ENCODE measurements at places on chromosomes 16 and 17.

DNA sequence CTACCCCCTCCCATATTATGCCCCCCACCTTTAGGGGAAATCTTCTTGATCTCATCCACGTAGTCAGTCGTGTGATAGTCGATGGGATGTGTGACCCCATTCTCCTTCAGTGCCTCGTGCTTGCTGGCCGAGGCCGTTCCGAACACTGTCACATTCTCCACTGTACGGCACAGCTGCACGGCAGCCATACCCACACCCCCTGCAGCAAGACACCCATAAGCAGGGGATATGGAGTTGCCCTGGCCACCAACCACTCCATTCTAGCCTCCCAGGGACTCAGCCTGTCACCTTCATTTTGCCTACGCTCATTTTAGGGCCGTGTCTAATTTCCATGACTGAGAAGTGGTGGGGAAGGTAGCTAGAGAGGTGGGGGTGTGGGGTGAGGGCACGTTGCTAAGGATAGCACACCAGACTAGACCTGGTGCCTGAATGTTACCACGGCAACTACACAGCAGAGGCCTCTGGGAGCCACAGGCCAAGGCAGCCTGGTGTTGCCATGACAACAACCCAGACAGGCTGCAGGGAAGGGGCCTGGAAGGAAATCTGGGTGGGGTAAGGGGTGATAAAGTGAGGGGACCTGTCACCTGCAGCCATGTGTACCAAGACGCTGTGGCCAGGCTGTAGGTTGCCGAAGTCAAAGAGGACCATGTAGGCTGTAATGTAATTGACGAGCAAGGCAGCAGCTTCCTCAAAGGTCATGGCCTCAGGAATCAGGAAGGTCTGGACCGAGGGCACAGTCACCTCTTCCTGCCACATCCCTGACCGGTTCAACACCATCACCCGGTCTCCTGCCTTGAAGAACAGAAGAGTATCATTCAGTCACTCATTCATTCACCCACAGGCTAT, 4.0 kb downstream of the VAT1 start:
- DNase-seq = no peak

DNA sequence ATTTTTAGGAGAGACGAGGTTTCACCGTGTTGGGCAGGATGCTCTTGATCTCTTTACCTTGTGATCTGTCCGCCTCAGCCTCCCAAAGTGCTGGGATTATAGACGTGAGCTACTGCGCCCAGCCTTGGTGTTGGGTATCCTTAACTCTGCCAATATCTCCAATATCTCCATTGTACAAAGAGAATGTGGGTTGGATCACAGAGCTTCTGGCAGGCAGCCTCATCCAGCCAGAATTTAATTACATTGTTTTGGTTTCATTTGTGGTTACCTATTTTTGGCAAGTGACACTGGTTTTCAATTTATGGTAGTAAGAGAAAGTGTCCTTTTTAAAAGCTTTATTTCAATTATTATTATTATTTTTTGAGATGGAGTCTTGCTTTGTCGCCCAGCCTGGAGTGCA, 14.0 kb upstream of the RFWD3 start:
- no peak for DNase-seq

GRCh38 chr17:41966463-41967140, at the start of gene CNP:
Gene CNP (plus strand): TSS chr17:41966795. CDS start chr17:41966885, 90 bp downstream.
- DNase-seq = peak; percentile 87

DNA sequence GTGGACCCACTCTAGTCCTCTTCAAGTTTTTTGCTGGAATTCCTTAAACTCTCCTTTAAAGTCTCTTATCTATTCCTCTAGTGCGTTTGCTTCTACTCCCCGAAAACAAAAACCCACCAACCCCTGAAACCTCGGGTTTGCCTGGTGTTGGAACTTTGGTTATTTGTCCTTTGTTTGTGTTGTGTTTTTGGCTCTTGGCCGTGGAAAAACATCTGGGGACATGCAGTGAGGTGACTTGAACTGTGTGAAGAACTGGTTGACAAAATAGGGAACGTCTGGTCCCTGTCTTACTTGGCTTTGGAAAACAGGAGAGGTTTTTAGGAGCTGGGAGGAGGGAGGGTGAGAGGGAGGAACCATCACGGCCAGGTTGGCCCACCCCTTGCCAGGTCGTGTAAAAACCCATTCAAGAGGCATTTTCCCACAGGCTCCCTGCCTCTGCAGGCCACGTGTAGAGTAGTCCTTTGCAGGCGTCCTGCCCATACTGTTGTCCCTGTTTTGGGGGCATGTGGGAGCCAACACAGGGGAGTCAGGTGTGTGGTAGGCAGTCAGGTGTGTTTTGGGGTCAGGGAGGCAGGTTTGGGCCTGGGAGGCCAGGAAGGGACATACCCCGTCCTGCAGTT, 169.3 kb downstream of the RAB11FIP4 start:
- DNase-seq = no peak

GRCh38 chr17:7113273-7114071, 1.1 kb downstream of the ASGR2 start:
- DNase-seq = no peak

DNA sequence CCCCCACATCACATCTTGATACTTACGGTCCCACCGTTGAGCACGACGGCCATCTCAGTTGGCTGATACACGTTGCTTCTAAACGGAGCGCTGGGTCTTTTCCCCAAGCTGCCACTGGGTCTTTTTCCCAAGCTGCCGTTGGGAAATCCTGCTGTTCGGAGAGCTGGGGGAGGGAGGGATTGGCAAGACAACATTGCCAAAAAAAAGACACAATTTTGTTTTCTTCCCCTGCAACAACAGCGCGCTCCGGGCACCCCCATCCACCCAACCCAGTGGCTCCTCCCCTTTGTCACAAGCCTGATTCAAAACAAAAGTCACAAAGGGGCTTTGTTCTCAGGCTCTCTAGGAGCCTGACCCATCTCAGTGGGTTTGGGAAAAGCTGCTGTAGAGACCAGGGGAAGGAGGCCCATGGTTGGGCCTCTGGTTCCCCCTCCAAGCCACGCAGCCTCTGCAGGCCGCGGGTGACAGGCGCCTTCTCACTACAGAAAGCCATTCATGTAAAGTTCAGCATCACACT, 22.8 kb downstream of the GPRC5B start:
- no peak for DNase-seq

DNA sequence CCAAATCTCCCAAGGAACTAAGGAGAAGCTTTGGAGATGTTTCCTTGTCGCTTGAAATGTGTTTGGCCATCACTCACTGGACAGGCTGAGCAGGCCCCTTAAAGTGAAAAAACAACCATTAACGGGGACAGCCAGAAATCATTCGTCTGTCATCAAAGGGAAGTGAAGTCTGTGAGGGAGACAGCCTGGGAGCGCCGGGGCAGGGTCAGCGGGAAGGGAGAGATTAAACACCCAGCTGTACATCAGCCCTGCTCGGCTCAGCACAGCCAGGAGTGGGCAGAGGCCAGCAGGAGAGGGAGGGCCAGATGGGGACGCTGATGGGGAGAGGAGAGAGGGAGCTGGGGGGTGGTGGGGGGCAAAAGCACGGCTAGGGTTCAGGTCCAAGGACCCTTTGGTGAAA, 105.1 kb downstream of the SDK2 start:
- no peak for DNase-seq

- no peak for DNase-seq
Measured at GRCh38 chr16:57134982-57135381, 42.6 kb downstream of the CPNE2 start.

DNA sequence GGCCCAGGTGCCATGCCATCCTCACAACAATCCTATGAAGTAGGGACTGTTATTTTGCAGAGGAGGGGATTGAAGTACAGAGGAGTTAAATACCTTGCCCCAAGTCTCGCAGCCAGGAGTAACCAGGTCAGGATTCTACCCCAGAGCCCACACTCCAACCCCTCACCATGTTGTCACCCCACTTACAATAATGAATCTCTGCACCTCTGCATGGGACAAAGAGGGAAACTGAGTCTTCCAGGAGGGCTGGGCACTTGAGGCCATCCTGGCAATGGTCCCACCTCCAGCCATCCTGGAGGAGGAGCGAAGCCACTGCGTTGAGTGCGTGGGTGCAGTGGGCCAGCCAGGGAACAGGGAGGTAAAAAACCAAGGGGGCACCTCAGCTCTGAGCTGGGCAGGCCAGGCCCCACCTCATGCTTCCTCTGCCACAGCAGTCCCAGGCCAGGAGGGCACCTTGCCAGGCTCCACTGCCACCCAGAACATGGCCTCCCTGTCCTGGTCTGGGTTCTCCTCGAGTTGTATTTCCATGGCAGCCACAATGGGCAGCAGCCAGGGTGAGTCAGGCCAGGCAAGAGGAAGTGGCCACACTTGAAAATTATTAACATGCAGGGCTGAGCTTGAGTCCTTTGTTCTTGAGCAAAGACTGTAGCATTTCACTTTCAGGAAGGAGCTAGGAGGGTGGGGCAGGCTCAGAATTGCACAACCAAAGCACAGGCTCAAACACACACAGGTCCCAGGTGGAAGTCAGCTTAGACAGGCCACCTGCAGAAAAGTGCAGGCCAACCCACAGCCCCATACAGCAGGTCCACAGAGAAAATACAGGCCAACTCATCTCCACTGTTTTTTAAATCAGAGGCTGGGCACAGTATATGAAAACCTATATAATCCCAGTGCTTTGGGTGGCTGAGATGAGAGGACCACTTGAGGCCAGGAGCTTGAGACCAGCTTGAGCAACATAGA, 52.1 kb downstream of the CUEDC1 start:
- DNase-seq = no peak

GRCh38 chr17:42193216-42193968, 902 bp downstream of the GHDC start:
- DNase-seq = no peak

DNA sequence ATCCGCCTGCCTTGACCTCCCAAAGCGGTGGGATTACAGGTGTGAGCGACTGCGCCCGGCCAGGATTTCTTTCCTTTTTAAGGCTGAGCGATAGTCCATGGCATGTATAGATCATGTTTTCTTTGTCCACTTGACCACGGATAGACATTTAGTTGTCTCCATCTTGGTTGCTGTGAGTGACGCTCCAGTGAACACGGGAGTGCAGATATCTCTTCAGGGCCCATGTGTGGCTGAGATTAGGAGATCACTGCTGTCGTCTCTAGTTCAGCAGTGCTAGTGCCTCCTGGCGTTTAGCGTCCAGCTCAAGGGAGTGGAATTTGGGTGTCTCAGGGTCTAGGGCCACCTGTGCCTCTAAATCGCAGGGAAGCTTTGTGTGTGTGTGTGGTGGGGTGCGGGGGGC, 41.5 kb downstream of the ABCC1 start:
- no peak for DNase-seq

GRCh38 chr16:23784811-23785447, 30.1 kb downstream of the CHP2 start:
- DNase-seq = no peak

DNA sequence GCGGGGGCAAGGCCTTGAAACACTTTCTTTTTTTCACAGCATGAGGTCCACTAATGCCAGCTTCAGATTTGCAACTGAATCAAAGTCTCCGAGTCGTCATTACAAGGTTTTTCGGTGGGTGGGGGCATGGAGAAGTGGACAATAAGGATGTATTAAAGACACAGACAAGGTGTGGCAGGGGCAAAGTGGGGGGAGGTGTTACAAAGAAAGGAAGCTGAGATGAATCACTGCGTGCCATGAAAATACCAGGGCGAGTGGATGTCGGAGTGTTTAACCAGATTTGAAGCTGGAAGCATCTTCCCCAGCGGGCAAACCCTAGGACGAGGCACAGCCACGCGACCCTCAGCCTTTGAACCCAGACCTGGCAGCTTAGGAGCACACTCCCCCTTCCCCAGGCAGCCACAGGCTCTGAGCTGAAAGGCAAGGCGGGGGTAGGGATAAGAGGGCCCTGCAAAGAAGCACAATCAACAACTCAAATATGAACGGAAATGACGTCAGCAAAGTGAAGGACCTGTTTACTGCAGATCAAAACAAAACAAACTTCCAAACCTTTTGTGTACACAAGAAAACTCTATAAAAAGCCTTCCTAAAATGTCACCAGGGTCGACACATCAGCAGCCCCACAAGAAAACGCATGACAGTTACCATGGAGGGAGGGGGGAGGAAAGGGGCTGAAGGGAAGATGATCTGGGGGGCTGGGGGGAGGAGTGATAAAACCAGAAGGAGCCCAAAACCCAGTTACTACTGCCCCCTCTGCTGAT, 5.6 kb upstream of the ZFHX3 start:
- no peak for DNase-seq

DNA sequence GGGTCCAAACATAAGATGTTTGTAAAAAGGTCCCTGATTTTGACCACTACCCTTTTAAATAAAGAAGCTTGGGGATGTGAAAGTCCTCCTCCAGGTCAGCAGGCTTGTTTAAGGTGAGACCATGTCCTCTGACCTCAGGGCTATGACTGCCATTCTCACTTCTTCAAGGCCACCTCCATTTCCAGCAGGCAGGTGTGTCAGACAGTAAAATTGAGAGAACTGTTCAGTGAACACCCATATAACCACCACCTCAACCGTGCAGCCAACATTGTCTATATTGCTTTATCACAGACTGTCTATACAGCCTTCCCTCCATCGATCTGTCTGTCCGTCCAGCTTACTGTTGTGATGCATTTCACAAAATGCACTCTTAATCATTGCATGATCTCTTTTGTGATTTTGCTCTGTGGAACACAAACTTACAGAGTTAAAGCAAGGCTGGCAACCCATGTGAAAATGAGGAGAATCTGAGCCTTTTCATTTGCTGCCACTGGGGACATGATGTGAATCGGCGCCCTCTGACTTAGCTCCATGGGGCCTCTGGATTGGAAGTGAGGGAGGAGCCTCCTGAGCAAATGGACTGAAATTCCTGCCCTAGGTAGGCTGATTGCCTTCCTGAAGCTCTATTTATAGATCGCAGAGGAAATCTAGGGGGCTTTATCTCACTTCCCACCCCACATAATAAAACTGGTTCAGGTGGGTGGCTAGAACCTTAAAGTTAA, 53.8 kb downstream of the ZNRF1 start:
- DNase-seq = no peak

DNA sequence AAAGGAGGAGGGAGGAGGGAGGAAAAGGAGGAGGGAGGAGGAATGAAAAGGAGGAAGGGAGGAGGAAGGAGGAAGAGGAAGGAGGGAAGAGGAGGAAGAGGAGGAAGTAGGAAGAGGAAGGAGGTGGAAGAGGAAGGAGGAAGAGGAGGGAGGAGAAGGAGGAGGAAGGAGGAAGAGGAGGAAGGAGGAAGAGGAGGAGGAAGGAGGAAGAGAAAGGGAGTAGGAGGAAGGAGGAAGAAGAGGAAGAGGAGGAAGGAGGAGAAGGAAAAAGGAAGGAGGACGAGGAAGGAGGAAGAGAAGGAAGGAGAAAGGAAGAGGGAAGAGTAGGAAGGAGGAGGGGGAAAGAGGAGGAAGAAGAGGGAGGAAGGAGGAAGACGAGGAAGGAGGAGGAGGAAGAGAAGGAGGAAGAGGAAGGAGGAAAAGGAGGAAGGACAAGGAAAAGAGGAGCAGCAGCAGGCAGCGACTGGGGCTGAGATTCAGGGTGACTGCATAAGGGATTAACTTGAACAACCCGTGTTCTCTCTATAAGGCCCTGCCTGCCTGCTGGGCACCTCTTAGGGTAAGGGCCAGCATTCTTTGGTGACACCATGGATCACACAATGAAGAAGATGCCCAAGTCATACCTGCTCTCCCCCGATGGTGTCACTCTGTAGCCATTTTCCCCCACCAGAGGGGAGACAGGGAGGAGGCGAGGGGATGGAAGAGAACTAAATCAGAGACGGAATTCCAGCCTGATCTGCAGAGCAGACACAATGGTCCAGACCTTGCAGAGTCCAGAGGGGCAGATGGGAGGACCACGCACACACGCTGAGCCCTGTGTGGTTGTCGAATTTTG, 1.4 kb upstream of the IL34 start:
- no peak for DNase-seq

Measured in stimulated activated CD4-positive, alpha-beta T cell treated with anti-CD3 and anti-CD28 coated beads, Interleukin-1b, Interleukin-23, amount 100 ng/mL, for 1 hour (primary cell).